Left lobe of liver (tissue), 2 donors: ENCODE measurements at places on chromosomes 1 and 21.

DNA sequence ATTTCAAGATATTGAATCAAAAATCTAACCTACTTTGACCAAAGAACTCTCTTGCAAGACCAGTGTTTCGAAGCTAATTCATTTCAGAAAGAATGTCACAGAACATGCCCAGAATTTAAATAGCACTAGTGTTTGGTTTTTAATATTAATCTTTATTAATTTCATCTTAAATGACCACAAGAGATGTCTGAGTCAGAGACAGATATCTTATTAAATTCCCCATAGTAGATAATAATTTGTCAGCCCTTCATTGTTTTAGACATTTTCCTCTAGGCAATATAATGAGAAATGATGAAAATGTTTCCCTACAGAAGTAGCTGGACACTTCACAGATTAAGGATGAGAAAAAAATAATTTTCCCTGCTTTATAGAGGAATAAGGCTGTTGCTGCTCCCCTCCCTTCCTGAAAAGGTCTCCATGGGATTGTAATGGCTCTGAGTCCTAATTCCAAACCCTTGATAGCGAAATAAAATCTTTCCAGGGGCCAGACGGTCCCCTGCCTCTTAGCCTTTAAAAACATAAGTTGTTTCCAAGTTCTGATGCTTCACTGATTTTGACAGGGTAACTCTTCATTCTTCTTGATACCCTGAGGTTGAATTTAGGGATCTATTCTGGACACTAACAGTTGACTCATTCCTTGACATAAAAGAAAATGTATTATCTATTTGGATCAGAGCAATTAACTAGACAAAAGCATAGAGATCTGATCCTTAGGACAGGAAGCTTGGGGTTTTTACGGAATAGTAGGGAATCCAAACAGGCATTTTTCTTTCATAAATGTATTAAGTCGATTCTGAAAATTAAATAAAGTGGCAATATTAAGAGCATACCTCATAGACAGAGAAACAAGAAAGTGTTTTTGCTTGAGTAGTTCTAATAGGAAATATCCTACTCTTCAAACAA, 820.8 kb downstream of the BRINP3 start:
- no peak for DNase-seq

- no peak for DNase-seq
These were observed 391.8 kb downstream of the DUSP10 start for GRCh38 chr1:221350091-221350490.

DNA sequence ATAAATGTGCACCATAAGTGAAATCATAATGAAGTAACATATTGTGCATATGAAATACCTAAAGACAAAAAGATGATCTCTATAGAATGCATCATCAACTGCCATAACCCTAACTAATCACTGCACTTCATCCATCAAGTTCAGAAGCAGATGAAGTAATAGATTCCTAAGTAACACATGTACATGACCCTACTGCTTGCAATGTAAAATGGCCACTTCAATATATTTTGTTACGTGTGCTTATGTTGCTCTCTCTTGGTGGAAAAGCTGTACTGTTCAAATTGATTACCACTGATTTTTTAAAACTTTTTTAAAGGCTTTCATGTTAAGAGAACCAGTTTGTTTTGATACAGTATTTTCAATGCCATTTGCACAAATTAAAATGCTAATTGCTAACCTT, 141.8 kb downstream of the TTLL7 start:
- no peak for DNase-seq

GRCh38 chr1:93613898-93614297, 67.7 kb downstream of the BCAR3 start:
- peak; percentile 78 for DNase-seq

DNA sequence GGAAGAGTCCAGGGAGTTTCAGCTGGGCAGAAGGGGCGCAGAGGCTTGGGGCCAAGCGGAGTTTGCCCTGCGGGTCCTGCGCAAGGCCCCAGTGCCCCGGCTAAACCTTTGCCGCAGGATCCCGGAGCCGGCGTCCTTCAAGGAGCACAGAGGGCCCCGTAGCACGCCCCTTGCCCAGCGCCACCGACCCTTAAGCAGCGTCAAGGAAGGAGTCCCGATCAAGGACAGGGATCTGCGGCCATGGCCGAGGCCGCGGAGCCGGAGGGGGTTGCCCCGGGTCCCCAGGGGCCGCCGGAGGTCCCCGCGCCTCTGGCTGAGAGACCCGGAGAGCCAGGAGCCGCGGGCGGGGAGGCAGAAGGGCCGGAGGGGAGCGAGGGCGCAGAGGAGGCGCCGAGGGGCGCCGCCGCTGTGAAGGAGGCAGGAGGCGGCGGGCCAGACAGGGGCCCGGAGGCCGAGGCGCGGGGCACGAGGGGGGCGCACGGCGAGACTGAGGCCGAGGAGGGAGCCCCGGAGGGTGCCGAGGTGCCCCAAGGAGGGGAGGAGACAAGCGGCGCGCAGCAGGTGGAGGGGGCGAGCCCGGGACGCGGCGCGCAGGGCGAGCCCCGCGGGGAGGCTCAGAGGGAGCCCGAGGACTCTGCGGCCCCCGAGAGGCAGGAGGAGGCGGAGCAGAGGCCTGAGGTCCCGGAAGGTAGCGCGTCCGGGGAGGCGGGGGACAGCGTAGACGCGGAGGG, 520 bp downstream of the CLIC6 start:
- no peak for DNase-seq

DNA sequence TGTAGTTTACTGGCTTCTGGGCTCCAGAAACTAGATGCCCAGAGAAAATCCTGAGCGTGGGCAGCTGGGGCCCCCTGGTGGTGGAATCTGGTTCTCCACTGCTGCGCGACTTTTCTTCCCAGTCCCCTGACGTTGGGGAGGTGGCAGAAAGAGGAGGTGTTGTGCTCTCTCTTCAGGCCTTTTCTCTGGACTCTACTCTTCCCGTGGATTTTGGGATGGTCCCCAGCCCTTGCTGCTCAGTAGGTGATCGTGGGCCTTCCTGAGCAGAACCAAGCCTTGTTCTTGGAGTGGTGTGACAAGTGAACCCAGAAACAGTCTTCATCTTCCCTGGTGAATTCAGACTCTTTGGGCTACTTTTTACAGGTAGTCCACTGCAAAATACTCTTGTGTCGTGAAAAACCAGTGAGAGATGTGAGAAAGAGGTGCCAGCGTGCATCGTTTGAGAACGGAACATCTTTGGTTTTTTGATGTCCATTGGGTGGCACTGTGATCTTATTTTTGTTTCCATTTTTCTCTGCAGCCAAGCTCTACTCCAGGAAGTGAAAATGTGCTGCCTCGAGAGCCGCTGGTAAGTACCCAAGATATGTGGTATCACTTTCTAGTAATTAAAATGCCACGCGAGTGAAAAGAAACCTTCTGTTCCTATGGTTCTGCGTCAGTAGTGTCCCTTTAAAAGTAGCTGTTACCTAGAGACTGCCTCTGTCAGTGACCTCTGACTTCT, 20.2 kb downstream of the PEX14 start:
- peak; percentile 79 for DNase-seq

DNA sequence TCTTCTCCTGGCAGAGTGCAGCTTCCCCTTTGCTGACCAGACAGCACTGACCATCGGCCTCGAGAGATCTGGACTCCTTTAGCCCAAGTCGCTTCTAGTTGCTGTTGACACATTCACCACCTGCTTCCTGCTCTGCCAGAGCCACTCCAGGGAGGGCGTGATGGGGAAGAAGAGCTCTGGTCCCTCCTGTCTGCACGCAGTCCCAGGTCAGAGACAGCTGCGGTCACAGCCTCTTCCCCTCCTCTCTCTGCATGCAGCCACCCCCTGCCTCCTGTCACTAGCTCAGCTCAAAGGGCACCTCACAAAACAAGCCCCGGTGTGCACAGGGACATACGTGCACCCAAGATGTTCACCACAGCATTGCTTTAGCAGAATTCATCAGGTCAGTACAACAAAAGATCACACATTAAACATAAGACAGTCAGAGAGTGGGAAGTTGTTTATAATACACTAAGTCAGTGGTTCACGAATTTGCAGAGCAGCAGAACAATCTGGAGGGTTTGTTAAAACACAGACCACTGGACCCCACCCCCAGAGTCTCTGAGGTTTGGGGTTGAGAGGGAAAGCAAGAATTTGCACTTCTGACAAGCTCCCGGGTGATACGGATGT, 132.9 kb downstream of the SYF2 start:
- DNase-seq: no peak

GRCh38 chr1:39737546-39738169, 1.0 kb upstream of the PPIE start:
- DNase-seq: peak; percentile 37

- DNase-seq: no peak
These were observed 73.4 kb upstream of the TTC34 start for GRCh38 chr1:2874607-2875480.

DNA sequence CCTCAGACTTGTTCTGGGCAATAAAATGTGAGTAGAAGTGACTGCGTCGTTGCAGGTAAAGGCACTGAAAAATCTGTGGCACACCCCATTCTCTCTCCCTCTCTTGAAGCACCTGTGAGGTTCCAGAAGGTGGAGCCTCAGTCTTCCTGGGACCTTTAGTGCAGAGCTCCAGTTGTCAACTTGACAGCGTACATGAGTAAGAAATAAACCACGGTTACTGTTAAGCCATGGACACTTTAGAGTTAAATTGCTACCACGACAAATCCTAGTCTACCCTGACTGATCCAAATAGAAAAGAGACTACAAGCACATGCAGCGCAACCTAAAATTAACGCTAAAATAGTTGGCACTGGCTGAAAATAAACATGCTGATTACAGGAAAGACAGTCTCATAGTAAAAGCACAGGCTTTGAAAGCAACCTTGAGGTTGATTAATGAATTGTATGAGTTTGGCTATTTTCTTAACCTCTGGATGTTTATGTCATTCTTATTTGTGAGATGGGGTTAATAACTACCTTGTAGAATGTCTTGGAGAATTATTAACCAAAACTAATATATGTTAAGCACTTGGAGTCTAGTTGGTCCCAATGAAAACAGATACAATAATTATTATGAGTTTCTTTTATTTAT, 93.0 kb upstream of the PLPPR4 start:
- no peak for DNase-seq
